PC-9 (cell line): ENCODE measurements at places on chromosomes 16 and 17.

DNA sequence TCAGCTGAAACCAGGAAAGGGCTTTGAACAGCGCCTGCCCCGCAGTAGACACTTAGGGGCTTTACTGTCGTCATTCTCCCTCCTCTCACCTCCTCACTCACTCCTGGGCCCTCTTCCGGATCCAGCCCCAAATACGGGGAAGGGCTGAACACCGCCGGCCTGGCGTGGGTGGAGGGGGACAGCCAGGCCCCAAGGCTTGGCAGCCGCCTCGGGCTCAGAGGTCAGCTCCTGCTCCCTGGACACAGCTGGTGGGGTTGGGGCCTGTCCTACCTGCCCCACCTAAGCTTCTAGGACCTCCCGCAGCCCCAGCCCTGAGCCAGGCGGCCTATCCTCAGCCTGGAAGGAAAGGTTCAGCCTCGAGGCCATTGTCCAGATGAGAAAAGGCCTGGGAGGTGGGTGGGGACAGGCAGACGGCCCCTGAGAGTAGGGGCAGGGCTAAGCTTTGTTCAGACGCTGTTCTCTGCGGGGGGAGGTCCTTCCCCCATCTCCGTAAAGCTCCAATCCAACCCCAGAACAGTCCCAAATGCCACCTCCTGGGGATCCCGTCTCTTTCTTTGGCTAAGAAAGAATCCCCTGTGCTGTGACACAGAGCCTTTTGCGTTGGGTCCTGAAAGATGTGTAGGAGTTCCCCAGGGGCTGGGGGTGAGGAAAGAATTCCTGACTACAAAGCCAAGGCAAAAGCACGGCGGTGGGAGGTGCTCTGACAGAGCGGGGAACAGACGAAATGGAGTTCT is 881 bp upstream of the LLGL1 start:
- peak overlapping the region; percentile 55 for H3K4me3 ChIP-seq
- H3K27ac ChIP-seq, result no peak overlapping the region
- no peaks in the 10 kb centered on the region for H3K36me3 ChIP-seq
- no peaks in the 10 kb centered on the region for H3K27me3 ChIP-seq
- DNase-seq, result no peak

- H3K4me3 ChIP-seq, result no peak overlapping the region
- H3K27me3 ChIP-seq, result no peaks in the 10 kb centered on the region
- DNase-seq, result no peak
- H3K36me3 ChIP-seq, result peaks cover 11% of the 10 kb centered on the region; the same call in 1 of the 2 replicates
Observed at GRCh38 chr17:75693500-75694481, 26.7 kb downstream of the SAP30BP start.

DNA sequence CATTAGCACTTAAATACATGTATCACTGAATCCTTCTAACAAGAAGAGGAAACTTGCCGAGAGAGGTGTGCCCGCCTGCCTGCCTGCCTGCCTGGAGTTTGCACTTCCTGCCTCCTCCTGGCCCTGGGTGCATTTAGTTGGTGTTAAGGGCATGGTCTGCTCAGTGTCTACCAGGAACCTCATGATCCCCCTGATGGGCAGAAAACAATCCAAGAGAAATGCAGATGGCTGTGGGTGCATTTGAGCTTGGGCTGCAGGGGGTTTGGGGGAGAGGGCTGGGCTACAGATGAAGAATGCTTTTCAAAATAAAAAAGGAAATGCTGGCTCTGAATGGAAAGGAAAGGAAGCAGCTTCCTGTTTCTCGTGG is 10.1 kb downstream of the KSR1 start:
- H3K4me3 ChIP-seq, result no peak overlapping the region
- H3K36me3 ChIP-seq, result no peaks in the 10 kb centered on the region
- no peak for DNase-seq
- H3K27me3 ChIP-seq, result no peaks in the 10 kb centered on the region
- H3K4me1 ChIP-seq, result peaks cover 23% of the 10 kb centered on the region
- no peak overlapping the region for H3K27ac ChIP-seq

GRCh38 chr16:85056211-85056748 is 28.7 kb downstream of the KIAA0513 start:
- no peak overlapping the region for H3K4me3 ChIP-seq
- H3K27ac ChIP-seq, result no peak overlapping the region
- no peaks in the 10 kb centered on the region for H3K36me3 ChIP-seq
- peaks cover 16% of the 10 kb centered on the region for H3K4me1 ChIP-seq

- H3K4me3 ChIP-seq, result no peak overlapping the region
- no peaks in the 10 kb centered on the region for H3K36me3 ChIP-seq
- peaks cover 13% of the 10 kb centered on the region; the same call in 1 of the 2 replicates for H3K27me3 ChIP-seq
- no peaks in the 10 kb centered on the region for H3K4me1 ChIP-seq
- no peak overlapping the region for H3K27ac ChIP-seq
Observed at GRCh38 chr16:57574646-57575467, 32.4 kb downstream of the ADGRG5 start.

- no peak overlapping the region for H3K4me3 ChIP-seq
- no peak overlapping the region for H3K27ac ChIP-seq
- H3K4me1 ChIP-seq, result no peaks in the 10 kb centered on the region
Observed at GRCh38 chr17:50614471-50615051, 20.1 kb upstream of the ABCC3 start.

GRCh38 chr17:8126491-8127066 is 2.7 kb upstream of the HES7 start:
- no peaks in the 10 kb centered on the region for H3K36me3 ChIP-seq
- peak overlapping the region; percentile 81 for H3K4me3 ChIP-seq
- no peak for DNase-seq
- H3K4me1 ChIP-seq, result peaks cover 12% of the 10 kb centered on the region; the same call in 1 of the 2 replicates

DNA sequence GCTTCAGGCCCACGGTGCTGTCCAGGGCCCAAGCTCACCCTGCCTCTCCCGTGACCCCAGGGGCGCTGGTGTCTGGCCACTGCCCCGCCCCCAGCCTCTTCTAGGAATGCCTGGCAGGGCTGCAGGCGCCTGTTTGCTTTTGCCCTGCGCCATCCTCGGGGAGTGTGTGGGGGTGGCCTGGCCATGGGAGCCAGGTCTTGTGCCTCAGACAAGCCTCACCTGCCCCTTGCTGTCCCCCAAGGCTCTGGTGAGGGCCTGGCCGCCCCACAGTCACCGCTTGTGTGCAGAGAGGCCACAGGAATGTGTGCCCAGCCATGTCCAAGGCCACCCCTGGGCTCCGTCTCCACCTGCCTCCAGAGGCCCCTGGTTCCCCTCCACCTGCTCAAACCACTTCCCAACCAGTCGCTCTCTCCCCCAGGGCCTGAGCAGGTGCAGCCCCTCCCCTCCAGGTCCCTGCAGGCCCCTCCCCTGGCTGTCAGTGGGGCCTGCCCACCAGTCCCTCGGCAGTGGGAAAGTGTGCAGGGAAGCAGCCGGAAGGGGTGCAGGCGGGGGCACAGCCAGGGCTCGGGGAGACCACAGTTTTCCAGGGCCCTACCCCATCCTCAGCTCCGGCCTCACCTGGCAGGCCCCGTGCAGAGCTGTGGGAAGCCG is 841 bp upstream of the IGFALS start:
- H3K27ac ChIP-seq, result no peak overlapping the region
- no peak overlapping the region for H3K4me3 ChIP-seq
- no peaks in the 10 kb centered on the region for H3K27me3 ChIP-seq
- no peaks in the 10 kb centered on the region for H3K4me1 ChIP-seq
- no peak for DNase-seq
- H3K36me3 ChIP-seq, result no peaks in the 10 kb centered on the region

DNA sequence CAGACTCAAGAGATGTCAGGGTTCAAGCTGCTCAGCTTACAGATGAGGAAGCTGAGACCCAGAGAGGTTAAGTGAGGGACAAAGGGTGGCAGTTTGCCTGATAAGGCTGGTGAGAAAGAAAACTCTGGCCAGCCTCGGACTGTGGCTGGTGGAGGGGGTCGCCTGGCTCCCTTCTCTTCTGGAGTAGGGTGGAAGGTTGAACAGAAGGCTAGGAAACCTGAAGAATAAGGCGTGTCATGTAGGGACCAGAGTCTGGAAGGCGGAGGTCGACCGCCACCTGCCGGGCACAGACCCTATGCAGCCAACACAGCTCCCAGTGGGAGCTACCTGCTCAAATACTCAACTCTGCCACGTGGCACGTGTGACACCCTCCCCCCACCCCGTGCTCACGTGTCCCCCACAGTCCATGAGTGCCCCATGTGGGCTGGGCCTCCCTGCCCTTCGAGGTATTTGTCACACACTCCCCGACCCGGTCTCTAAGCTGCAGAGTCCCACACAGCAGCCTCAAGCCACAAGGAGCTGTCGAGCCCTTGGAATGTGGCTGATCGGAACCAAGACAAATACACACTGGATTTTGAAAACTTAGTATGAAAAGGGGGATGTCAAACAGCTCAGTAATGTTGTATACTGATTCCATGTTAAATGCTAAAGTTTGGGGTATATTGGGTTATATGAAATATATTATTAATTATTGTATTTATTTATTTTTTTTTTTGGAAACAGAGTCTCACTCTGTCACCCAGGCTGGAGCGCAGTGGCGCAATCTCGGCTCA is 11.8 kb downstream of the HID1 start:
- H3K27me3 ChIP-seq, result no peaks in the 10 kb centered on the region
- H3K27ac ChIP-seq, result no peak overlapping the region
- DNase-seq, result peak; percentile 76
- no peaks in the 10 kb centered on the region for H3K36me3 ChIP-seq
- H3K4me3 ChIP-seq, result no peak overlapping the region
- no peaks in the 10 kb centered on the region for H3K4me1 ChIP-seq
